ENCODE measurements at places on chromosomes 4 and X.

DNA sequence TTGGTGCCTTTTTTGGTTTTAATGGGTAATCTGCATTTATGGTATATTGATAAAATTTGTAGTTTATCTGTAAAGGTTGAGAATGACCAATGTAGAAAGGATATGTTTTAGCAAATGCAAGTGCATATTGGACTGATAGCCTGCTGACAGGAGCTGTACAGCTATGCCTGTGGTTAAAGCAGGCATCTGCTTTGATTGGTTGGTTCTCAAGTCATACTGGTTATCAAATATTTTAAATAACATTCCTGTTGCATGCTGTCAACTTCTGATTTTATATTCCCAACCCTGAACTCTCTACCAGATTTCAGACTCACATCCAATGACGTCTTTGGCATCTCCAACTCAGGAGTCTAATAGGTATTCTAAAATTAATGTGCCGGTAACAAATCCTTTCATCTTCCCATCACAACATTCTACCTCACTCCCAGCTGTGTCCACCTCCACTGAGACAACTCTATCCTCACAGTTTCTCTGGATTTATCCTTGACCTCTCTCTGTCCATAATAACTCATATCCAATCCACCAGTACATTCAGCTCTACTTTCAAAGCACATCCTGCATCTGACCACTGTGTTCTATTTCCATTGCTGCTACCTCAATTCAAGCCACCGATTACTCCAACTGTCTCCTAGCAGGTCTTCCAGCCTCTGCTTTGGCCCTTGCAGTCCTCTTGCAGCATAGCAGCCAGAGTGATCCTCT, 125.7 kb downstream of the CAMK2D start:
- no peak for DNase-seq

- DNase-seq, result no peak
Measured at GRCh38 chr4:40992472-40993295, 221.7 kb downstream of the APBB2 start.

DNA sequence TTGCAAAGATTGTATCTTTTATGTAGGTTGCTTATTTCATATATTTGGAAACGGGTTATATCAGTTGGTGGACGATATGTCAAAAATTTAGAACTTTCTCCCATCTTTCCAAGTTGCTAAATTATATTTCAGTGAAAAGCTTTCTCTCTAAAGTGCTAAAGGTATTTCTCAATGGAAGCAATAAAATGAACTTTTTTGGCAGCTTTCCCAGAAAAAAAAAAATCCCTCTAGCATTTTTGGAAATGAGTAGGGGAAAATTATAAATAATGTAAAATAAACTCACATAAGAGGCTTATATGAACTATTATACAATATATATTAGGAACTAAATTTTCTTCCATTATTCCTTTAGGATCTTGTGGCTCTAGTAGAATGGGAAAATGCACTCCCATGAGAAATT, 152.2 kb downstream of the GRID2 start:
- peak; percentile 64 for DNase-seq

GRCh38 chr4:3630136-3630597, 97.9 kb upstream of the LRPAP1 start:
- DNase-seq, result no peak

DNA sequence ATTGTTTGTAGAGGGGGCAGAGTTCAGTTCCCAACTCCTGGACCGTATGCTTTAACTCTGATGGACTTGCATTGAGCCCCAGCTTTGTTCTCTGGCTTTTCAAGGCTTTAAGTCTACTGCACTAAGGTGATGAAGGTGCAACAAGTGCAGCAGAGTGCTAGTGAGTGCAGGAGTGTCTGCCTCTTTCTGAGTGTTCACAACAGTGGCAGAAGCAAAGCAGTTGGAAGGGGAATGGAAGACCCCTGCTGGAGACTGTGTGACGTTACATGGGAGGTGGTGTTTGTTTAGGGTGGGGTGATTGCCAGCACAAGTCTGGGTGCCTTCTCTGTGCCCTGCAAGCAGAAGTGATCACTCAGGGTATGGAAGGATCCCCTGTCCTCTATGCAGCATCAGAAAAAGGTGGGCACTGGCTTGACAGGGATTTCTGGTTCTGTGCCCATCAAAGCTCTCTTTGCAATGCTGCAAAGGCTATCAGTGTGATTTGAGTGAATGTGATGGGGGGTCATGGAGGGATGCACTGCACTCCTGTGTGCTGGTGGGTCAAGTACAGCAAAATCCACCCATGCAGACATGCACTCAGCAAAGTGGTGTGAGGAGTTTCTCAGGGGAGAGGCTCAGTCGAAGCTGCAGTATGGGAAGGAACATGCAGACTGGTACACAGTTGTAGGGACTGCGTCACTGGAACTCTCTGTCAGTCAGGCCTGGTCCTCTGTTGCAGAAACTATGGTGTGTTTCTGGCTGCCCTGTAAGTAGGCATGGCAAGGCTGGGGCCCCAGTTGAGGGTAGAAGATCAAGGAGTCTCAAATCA, 70.9 kb upstream of the UGT2B7 start:
- no peak for DNase-seq

DNA sequence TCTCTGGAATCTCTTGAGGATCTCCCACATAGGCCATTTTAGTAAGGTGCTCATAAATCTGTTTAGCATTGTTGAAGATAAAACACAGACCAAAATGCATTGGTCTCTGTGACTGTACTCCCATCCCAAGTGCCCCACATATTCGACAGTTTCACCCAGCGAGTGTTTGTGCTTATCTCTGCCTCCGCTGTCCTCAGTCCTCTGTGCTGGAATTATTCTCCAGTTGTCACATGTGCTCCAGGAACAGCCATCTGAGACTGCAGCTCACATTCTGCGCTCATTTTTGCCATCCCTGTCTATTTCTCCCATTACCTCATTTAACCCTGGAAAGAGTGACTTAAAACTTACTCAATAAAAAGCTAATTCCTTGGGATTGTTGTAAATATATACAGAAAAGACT, 27.6 kb upstream of the DCHS2 start:
- DNase-seq, result no peak

DNA sequence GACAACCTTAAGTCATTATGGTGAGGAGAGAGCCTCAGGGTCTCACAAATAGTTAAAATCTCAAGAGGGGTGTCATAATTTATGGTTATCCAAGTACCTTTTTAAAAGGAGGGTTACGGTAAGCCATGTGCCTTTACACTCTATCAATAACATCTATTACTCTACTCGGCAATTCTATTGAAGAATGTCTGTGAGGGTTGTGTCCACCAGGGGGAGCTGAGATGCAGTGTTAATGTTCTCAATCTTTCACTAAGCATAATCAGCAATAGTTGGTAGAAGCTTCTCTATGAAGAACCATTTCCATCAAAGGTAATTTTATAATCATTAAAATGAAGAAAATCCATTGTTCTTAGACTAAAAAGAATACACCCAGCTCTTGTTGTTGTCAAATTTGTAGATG, 457.4 kb downstream of the CENPC start:
- no peak for DNase-seq

GRCh38 chr4:168630445-168631187, 133.8 kb downstream of the PALLD start:
- DNase-seq, result peak; percentile 46

DNA sequence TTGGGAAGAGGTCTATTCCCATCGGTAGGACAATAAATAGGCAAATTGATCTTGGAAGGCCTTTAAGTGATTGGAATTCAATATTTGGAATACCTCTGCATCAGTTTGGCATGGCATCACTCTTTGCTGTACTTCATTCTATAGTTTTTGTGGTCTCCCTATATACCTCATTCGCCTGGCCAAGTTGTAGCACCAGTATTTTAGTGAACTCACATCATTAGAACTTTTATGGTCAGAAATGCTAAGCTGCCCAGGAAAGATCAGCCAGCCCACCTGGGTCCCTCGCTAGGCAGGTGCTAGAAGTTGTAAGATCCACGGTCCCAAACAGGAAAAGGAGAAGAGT, 40.3 kb downstream of the ZCCHC13 start:
- DNase-seq, result no peak

All from muscle of leg (tissue), 16 donors.